Chondrocyte (in vitro differentiated cells): ENCODE measurements at places on chromosomes 4 and X. TPM values are rescaled to one million over a fixed set of nuclear protein-coding genes. Genes with fewer than 3 reads are reported as not detected.

CDS1 gene
- 0.26 to 0.30 TPM in 2 of 3 replicates, not detected in the other for total RNA-seq

MCUB gene
- 7.2 to 11.4 TPM (median 9.5 TPM) in 3 replicates for total RNA-seq

BEX3 gene
- 139 to 196 TPM (median 148 TPM) in 3 replicates for total RNA-seq

PLXNB3 gene
- total RNA-seq = 8.5 to 36.3 TPM (median 34.8 TPM) in 3 replicates

NXF2 gene
- not detected in 3 replicates for total RNA-seq

CITED1 gene
- 0.68 to 0.77 TPM (median 0.77 TPM) in 3 replicates for total RNA-seq

CNKSR2 gene
- total RNA-seq = 1.7 to 4.1 TPM (median 1.8 TPM) in 3 replicates

GLUD2 gene
- total RNA-seq = 0.42 to 0.75 TPM (median 0.46 TPM) in 3 replicates

CXCL8 gene
- 0.27 to 0.48 TPM (median 0.46 TPM) in 3 replicates for total RNA-seq

DCAF4L1 gene
- total RNA-seq = 0.10 to 0.24 TPM in 2 of 3 replicates, not detected in the other
